CD4-positive, alpha-beta T cell treated with Interleukin-10 for 1 hour (primary cell): ENCODE measurements at places on chromosomes 6 and 20.

DNA sequence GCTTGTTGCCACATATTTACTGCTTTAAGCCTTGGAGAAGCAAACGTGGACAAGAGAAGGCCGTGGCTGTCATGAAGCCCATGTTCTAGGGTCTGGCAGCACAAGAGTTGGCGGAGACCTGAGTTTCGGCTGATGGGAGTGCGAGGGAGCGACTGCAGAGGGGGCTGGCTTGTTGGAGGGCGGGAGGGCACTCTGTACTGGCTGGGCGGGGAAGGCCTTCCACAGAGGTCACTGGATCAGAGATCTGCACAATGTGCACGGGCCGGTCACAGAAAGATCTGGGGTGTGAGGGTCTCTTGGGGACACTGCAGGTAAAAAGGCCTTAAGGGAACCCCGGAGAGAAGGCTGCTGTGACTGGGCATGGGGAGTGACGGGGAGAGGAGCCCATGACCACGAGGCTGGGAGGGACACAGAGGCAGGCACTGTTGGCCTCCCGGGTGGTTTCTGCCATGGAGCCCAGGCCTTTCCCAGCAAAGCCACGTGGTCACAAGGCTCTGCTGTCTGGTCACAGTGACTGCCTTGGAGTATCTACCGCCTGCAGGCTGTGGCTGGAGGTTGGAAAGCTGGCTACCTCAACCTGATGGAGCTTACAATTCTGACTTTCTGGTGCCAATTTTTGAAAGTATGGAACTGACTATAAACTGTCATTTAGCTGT, 23.8 kb downstream of the FOXC1 start:
- DNase-seq = no peak

DNA sequence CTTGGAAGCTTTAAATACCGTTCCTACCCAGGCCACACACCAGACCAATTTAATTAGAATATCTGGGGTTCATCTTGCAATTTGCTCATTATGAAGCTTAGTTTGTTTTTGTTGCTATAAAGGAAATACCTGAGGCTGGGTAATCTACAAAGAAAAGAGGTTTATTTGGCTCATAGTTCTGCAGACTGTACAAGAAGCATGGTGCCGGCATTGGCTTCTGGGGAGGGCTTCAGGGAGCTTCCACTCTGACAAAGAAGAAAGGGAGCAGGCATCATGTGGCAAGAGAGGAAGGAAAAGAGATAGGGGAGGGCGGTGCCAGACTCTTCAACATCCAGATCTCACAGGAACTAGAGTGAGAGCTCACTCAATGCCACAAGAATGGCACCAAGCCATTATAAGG, 73.6 kb downstream of the RNF182 start:
- DNase-seq = no peak

- DNase-seq = no peak
Observed at GRCh38 chr6:2686515-2686914, 64.2 kb downstream of the MYLK4 start.

- no peak for DNase-seq
Observed at GRCh38 chr20:62873280-62873679, 11.7 kb upstream of the TCFL5 start.
